Colonic mucosa (tissue), 4 donors: ENCODE measurements at places on chromosomes 12 and 14. TPM values are rescaled to one million over a fixed set of nuclear protein-coding genes. Genes with fewer than 3 reads are reported as not detected.
A peak's percentile ranks its signal among the peaks of the same experiment; 100 is the strongest.

Gene TAS2R9
- total RNA-seq = not detected

DNA sequence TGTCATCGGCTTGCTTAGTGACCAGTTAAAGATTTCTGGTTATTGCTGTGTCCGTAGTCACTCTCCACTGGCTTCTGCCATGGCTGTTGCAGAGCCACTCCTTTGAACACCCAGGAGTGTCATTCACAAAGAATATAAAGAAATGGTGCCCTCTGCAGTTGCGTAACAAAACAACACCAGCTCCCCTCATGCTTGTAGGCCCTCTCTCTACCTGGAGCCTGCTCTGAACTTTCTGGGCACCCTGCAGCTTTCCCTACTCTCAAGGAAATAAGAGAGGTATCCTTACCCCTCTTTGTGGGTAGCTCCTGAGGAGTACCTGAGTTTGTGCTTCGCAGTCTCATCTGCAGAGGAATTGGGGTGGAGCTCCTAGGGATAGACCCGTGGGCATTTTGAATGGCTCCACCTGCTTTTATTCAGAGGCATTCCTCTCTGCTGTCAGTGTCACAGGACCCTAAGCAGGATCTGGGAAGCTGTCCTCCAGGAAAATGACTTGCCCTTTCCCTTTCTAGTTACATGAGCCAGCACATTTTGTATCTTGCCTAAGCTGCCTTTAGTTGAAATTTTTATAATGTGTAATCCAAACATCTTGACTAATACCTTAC is 97.2 kb upstream of the TMEM260 start:
- no peak overlapping the region for H3K27ac ChIP-seq
- H3K4me1 ChIP-seq = no peaks in the 10 kb centered on the region
- H3K36me3 ChIP-seq = no peaks in the 10 kb centered on the region
- DNase-seq = no peak
- no peaks in the 10 kb centered on the region for H3K27me3 ChIP-seq

DNA sequence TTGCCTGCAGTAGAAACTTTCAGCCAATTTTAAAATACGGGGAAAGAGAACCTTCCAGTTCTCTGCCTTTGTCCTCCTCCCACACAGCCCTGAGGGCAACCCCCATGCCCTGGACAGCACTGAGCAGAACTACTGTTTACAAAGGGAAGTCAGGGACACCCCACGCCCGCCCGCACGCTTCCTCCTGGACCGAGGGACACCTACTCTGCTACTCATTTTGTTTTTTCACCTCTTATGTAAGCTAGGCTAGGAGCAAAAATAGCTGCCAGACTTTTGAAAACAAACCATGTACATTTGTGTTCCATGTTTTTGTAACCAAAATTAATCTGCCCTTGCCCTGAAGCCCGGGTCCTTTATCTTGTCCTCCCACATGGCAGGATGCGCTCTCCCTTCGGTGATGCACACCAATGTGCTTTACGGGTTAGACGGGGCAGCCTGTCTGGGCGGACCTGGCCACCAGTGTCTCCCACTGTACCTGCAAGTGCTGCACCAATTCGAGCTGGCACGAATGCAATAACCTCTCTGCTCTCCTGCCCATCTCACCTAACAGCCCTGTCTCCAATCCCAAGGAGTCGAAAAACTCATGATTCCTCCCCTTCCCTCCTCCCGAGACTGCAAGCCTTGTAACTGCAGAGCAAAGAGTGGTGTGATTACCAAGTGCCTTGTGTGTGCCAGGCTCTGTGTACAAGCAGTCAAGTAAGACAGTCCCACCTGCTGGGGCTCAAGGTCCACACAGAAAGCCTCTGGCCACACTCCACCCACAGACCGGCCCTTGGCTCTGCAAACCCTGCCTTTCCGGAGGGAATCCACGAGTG is 85.2 kb downstream of the CCDC88C start:
- H3K36me3 ChIP-seq = peaks cover 1% of the 10 kb centered on the region
- no peaks in the 10 kb centered on the region for H3K27me3 ChIP-seq
- no peak overlapping the region for H3K4me3 ChIP-seq

Gene WNT5B
- 5.9 TPM for total RNA-seq

Gene PLA2G1B
- total RNA-seq = 5.0 TPM

- no peak overlapping the region for H3K27ac ChIP-seq
- no peaks in the 10 kb centered on the region for H3K36me3 ChIP-seq
These were observed 26.5 kb downstream of the KRT80 start for GRCh38 chr12:52165096-52165855.

Gene PXMP2
- 82.7 TPM for total RNA-seq

Gene IL23A
- not detected for total RNA-seq

Gene BHLHE41
- total RNA-seq = 31.8 TPM

GRCh38 chr12:27285403-27285802 is 41.3 kb downstream of the STK38L start:
- no peaks in the 10 kb centered on the region for H3K27me3 ChIP-seq
- DNase-seq = no peak
- no peak overlapping the region for H3K27ac ChIP-seq
- H3K36me3 ChIP-seq = no peaks in the 10 kb centered on the region
- H3K4me1 ChIP-seq = peaks cover 12% of the 10 kb centered on the region

GRCh38 chr12:22447223-22447622 is 97.1 kb downstream of the C2CD5 start:
- no peak for DNase-seq
- no peaks in the 10 kb centered on the region for H3K27me3 ChIP-seq
- H3K27ac ChIP-seq = no peak overlapping the region

DNA sequence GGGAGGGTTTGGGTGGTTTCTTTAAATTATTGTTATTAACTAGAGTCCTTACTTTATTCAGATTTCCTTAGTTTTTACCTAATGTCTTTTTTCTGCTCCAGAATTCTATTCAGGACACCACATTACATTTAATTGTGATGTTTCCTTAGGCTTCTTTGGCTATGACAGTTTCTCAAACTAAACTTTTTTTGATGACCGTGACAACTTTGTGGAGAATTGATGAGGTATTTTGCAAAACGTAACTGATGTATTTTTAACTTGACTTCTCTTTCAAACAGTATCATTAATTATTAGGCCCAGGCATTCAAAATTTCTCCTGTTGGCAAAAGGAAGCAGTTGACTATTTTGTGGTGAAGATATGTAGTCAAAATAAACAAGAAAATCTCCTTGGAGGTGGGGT is 10.5 kb downstream of the RNASE6 start:
- peaks cover 7% of the 10 kb centered on the region for H3K4me1 ChIP-seq
- DNase-seq = no peak
- no peaks in the 10 kb centered on the region for H3K36me3 ChIP-seq
- no peaks in the 10 kb centered on the region for H3K27me3 ChIP-seq

Gene KLRG1
- 1.0 TPM for total RNA-seq

- H3K4me1 ChIP-seq = no peaks in the 10 kb centered on the region
- no peaks in the 10 kb centered on the region for H3K36me3 ChIP-seq
- DNase-seq = no peak
- H3K4me3 ChIP-seq = no peak overlapping the region
- H3K27ac ChIP-seq = no peak overlapping the region
These were observed 55.5 kb upstream of the TTC7B start for GRCh38 chr14:90871605-90872233.

DNA sequence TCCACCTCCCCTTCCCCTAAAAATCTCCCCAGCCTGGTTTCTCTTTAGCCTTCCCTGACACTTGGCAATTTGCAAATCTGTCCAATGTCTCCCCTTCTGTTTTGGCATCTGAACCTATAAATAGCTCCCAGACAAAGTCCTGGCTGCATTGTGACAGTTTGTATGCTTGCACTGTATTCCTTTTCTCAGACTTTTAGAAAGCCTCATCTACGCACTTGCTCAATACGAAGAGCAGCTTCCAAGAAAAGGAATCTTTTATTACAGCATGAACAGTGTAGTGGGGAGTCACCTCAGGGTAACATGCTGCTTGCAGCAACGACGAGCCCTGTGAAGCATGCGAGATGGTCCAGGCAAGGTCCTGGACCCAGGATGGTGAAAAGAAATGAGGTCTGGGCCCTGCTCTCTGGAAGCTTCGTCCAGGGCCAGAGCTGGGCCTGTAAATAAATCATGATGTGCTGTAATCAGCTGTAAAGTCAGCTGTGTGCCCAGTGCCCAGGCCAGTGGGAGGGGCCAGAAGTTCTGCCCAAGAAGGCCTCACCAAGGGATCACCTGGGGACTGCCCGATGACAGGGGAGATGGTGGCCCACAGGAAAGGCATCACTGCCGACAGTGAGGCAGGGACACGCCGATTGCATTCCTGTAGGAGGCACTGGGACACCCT is 88.3 kb downstream of the RIN3 start:
- no peaks in the 10 kb centered on the region for H3K4me1 ChIP-seq
- H3K4me3 ChIP-seq = no peak overlapping the region
- no peak for DNase-seq
- H3K27ac ChIP-seq = peak overlapping the region; percentile 38
- H3K36me3 ChIP-seq = no peaks in the 10 kb centered on the region
- no peaks in the 10 kb centered on the region for H3K27me3 ChIP-seq

Gene IL22
- total RNA-seq = not detected

DNA sequence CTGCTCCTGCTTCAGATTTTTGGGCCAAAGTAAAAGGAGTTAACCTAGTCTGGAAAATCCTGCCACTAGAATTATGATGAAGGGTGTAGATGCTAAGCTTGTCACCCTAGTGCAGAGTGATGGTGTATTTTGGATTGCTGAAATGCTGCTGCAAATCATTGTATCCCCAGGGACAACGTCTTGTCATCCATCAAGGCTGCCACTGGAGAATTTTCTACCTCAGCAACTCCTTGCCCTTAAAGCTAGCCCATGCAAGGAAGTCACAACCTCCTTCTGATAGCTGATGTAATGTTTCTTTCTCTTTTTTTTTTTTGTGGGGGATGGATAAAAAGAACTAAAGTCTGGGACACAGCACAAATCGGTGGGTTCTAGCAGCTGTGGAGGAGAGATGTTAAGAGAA is 139.4 kb upstream of the FRMD6 start:
- H3K4me1 ChIP-seq = no peaks in the 10 kb centered on the region
- no peaks in the 10 kb centered on the region for H3K36me3 ChIP-seq
- H3K4me3 ChIP-seq = no peak overlapping the region
- no peak overlapping the region for H3K27ac ChIP-seq
- no peak for DNase-seq

GRCh38 chr14:89237921-89238529 is 179.0 kb downstream of the FOXN3 start:
- H3K27ac ChIP-seq = no peak overlapping the region
- no peaks in the 10 kb centered on the region for H3K27me3 ChIP-seq
- no peak overlapping the region for H3K4me3 ChIP-seq
- no peak for DNase-seq

Gene CSRP2
- 5.8 TPM for total RNA-seq

GRCh38 chr12:40946612-40947194 is 241.4 kb upstream of the PDZRN4 start:
- H3K27ac ChIP-seq = no peak overlapping the region
- no peaks in the 10 kb centered on the region for H3K27me3 ChIP-seq
- H3K4me3 ChIP-seq = no peak overlapping the region
- no peaks in the 10 kb centered on the region for H3K4me1 ChIP-seq
- DNase-seq = no peak
